Liver (tissue), 10 donors: ENCODE measurements at places on chromosomes 5 and 9.

- DNase-seq, result no peak
These were observed 420.1 kb downstream of the MTRR start for GRCh38 chr5:8288897-8289516.

DNA sequence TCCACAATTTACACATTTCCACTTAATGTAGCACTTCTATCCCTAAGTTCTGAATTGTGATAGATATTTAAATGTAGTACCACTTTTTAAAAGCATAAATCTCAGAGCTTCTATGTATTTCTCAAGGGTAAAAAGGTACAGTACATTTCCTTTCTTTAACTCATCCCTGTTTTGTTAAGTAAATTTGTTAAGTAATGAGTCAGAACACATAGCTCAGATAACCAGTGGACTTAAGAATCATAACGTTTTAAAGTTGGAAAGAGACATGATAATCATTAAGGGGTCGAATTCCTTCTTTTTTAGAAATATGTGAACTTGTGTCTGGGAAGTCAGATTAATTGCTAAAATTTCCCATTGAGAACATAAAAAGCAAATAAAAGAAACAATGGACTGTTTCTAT lies 810.2 kb upstream of the NUDT12 start:
- no peak for DNase-seq

DNA sequence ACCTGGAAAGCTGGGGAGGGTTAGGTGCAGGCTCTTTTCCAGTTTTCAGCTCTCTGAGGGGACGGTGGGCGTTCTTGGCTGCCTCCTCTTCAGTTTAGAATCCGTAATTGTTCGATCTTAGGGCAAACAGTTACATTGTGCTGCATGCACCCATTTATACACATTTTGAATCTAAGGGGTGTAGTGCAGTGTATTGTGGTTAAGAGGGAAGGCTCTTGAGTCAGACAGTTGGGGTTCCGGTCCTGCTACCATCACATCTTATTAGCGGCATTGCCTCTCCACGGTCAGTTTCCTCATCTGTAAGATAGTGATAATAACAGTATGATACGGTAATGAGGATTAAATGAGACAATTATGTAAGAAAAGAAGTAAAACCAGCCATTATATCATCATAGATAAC lies 625 bp downstream of the EXOSC2 start:
- DNase-seq, result no peak

DNA sequence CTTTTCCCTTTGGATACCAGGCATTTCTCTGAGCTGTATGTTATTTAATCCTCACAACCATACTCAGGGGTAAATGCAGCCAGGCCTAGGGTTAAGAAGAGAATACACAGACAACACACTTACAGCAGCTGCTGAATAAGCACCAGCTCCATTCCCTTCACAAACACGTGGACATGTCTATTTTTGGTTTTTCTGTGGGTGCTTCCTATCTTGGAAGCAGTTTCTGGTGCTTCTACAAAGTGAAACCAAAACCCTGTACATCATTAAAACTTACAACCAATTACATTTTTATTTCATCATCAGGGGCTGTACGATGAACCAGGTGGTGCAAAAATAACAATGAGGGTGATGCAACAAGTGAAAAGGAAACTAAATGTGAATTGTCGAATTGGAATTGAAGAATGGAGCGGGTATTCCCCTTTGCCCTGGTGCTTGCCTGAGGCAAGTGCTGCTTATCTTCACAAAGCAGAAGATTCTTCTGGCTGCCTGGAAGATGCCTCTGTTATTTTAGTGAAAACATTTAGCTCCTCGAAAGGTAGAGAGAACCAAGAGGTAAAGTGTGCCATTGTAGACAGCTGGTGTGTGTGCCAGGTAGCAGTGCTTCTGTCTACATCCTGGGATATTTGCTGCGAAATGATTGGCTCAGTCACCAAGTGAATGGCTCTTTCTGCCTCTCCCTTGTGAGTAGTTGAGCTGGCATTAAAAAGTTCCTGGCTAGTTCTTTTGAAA lies 18.6 kb upstream of the IFNB1 start:
- no peak for DNase-seq

GRCh38 chr5:180400416-180400815 lies 47.3 kb upstream of the GFPT2 start:
- no peak for DNase-seq

- DNase-seq, result no peak
These were observed 42.2 kb upstream of the FCN1 start for GRCh38 chr9:134959971-134960310.

GRCh38 chr5:123035360-123035917 lies 1.1 kb downstream of the PPIC start:
- no peak for DNase-seq
